ENCODE measurements at places on chromosomes 1 and 21. TPM values are rescaled to one million over a fixed set of nuclear protein-coding genes. Genes with fewer than 3 reads are reported as not detected.

DNA sequence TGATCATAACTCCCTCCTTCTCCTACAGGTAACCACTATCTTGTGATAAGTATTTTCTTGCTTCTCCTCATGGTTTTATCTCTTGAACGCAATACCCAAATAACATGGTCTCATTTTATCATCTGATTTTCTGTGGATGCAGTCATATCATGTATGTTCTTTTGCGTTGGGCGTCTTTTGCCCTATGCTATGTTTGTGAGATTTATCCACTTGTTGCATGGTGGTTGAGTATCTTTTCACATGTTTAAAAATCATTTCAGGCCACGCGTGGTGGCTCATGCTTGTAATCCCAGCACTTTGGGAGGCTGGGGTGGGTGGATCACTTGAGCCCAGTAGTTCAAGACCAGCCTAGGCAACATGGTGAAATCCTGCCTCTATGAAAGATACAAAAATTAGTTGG is 15.6 kb downstream of the PADI3 start:
- H3K27me3 ChIP-seq = peaks cover 17% of the 10 kb centered on the region
- no peak overlapping the region for H3K27ac ChIP-seq
- H3K4me3 ChIP-seq = no peak overlapping the region
- H3K36me3 ChIP-seq = no peaks in the 10 kb centered on the region
- H3K4me1 ChIP-seq = no peaks in the 10 kb centered on the region

DNA sequence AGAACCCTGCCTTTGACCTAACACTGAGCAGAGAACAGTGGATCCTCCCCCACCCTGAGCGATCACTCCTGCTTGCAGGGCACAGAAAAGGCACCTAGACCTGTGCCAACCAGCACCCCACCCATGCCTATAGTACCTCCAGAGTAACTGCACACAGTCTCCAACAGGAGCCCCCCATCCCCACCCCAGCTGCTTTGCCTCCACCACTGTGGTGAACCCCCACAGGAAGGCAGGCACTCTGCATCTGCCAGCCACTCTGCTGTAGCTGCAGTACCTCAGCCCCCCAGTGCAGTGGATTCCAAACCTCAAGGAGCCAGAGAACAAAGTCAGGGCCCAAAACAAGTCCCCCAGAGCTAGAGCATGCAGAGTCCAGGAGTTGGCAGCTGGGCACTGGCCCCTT is 10.7 kb downstream of the SPATC1L start:
- peaks cover 9% of the 10 kb centered on the region for H3K4me1 ChIP-seq
- peaks cover 22% of the 10 kb centered on the region for H3K27me3 ChIP-seq
- H3K36me3 ChIP-seq = no peaks in the 10 kb centered on the region
- no peak for DNase-seq

GRCh38 chr1:28190996-28191645 is 14.6 kb upstream of the PTAFR start:
- no peak overlapping the region for H3K27ac ChIP-seq
- H3K36me3 ChIP-seq = peaks cover 6% of the 10 kb centered on the region
- peaks cover 9% of the 10 kb centered on the region for H3K4me1 ChIP-seq
- DNase-seq = no peak

Gene AUNIP
- 4.8 TPM for total RNA-seq

DNA sequence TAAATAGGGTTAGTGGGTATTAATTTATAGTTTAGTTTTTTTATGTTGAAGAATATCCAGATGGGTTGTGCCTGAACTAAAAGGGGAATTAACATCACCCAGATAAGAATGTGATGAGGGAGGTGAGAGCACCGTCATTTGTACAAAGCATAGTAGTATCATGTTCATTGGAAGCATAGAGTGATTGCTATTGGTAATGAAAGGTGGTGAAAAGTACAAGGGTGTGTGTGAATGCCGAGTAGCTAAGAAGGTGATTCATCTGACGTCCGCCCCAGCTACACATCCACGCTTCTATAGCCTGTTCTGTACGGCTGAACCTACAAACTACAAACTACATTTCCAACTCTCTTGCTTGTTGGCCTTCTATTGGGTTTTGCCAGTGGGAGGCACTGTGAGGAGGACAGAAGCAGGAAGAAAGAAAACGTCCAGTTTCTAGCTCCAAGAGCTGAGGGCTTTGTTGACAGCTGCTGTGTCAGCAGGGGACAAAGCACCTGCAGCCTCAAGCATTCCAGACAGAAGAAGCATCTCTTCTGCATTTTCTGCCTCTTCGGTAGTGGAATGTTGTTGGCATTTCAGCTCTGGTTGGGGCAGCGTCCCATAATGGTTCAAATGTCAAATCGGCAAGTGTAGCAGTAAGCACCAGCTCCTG is 404.8 kb downstream of the KCTD3 start:
- no peaks in the 10 kb centered on the region for H3K27me3 ChIP-seq
- H3K4me1 ChIP-seq = no peaks in the 10 kb centered on the region
- no peak overlapping the region for H3K27ac ChIP-seq
- H3K36me3 ChIP-seq = no peaks in the 10 kb centered on the region
- no peak overlapping the region for H3K4me3 ChIP-seq

GRCh38 chr1:201659572-201659971 is 120.6 kb downstream of the NAV1 start:
- DNase-seq = no peak
- H3K27ac ChIP-seq = no peak overlapping the region
- no peaks in the 10 kb centered on the region for H3K4me1 ChIP-seq

- peaks cover 11% of the 10 kb centered on the region for H3K36me3 ChIP-seq
- H3K27me3 ChIP-seq = no peaks in the 10 kb centered on the region
- no peak overlapping the region for H3K4me3 ChIP-seq
These were observed 21.0 kb upstream of the MOB3C start for GRCh38 chr1:46637444-46638083.
